AML-193 (cell line): ENCODE measurements at places on chromosomes 12 and 14.

GRCh38 chr12:89864411-89864810 lies 155.8 kb upstream of the ATP2B1 start:
- no peak for DNase-seq

GRCh38 chr12:10645910-10646309 lies 27.9 kb downstream of the STYK1 start:
- no peak for DNase-seq

DNA sequence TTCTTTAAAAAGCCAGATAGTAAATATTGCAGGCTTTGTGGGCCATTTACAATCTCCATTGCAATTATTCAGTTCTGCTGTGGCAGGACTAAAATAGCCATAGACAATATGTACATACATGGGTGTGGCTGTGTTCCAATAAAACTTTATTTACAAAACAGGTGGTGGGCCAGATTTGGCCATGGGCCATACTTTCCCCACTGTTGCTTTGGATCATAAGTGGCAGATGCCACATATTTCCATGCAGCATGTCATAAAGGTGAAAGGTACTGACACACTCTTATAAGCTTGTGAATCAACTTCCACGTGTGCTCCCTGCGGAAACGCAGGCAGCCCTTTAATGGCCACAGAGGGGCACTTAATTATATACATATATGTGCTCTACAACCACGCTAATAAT lies 244.4 kb upstream of the FOXN3 start:
- no peak for DNase-seq

GRCh38 chr12:99911081-99911480 lies 73.7 kb downstream of the ANKS1B start:
- no peak for DNase-seq

- DNase-seq = no peak
These were observed 11.0 kb downstream of the DLGAP5 start for GRCh38 chr14:55180434-55180833.

- DNase-seq = no peak
These were observed 1069.1 kb downstream of the SLC6A15 start for GRCh38 chr12:83843541-83843940.

GRCh38 chr12:15334225-15334624 lies 11.9 kb downstream of the PTPRO start:
- no peak for DNase-seq

DNA sequence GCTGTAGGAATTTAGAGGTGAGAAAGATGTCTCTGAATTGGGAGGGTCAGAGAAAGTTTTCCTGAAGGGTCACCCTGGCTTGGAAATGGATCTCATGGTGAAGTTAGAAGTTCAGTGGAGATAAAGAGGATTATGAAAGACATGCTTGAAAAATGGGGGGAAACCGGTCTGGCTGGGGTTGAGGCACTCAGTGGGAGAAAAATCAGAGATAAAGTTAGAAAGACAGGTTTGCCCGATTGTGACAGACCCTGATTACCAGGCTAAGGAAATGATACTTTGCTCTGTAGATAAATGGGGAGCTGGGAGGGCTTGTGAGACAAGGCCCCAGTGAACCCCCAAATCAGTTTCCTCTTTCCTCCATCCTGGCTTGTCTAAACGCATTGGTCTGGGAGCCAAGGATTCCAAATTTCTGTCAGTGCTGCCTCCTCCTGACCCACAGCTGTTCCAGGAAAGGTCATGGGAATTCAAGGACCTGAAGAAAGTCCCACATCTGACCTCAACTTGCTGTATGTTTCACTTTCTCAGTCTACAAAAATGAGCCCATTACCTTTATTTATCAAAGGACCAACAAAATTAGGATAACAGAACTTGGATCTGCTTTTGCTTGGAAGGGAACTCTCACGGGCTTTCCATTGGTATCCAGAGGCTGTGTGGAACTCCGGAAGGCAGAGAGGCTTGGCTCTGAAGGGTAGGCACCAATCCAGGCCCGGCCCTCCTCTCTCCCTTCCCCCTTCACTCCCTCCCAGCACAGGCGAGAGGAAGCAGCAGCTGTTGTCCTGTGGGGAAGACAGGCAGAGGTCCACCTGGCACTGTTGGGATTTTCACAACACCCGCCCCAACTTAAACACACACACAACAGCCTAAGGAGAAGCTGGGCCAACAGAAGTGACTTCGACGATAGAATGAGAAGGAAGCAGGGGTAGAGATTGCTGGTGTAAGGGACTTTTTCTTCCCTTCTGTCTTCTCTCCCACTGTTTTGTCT lies 3.4 kb upstream of the RNASE7 start:
- DNase-seq = no peak

- peak; percentile 28 for DNase-seq
These were observed 105.0 kb downstream of the PPP2R5E start for GRCh38 chr14:63438065-63438757.

GRCh38 chr12:53530061-53530460 lies 22.8 kb upstream of the NPFF start:
- no peak for DNase-seq

DNA sequence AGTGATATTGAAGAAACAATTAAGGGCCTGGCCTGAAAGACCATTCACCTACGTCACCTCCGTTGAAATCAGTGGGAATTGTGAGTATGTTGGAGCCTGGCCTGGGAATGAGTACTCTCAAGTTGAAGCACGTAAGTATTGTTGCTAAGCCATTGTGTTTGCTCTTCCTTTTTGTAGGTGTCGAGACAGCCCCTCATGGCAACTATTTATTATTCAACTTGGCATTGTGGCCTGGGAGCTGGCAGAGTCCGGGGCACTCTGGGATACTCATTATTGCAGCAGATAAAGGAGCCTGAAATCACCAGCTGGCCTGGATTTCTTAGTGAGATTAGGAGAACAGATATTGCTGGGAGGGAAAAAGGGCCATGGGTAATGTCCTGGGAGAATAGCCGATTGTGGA lies 147.4 kb downstream of the C12orf75 start:
- no peak for DNase-seq

DNA sequence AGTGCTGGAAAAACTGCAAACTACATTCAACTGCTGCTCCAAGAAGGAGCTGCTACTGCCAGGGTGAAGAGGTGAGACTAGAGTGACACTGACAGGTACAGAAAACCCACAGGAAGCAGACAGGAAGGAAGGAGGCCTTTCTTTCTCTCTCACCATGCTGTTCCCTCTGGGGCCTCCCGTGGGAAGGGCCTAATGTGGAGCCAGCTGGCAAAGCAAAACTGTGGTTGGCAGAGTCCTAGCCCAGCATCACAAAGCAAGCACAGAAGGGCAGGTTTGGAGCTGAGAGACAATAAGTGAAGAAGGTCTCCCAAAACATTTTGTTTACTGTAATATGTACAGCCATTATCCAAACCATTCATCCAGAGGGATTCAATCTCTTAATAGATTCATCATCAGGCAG lies 122.5 kb upstream of the MAX start:
- DNase-seq = no peak
